T follicular helper cell (primary cell): ENCODE measurements at places on chromosomes 7 and 10.

DNA sequence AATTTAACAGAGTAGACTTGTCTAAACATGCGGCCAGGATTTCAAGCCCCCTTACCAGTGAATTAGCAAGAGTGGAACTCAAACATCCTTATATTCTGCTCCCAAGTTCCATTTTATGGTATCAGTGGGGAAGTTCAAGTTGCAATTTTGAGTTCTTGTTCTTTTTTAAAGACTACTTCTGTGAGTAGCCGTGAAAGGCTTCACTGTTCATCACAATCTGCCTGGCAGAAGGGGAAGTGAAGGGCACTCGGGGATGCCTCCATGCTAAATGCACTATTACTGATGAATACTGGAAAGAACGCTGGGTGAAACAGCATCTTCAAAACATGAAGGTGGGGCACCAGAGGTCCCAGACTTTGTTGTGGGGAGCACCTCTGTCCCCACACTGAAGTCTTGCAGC lies 22.4 kb upstream of the FGL2 start:
- no peak for DNase-seq

GRCh38 chr7:123431075-123431614 lies 103.2 kb downstream of the IQUB start:
- DNase-seq, result no peak

DNA sequence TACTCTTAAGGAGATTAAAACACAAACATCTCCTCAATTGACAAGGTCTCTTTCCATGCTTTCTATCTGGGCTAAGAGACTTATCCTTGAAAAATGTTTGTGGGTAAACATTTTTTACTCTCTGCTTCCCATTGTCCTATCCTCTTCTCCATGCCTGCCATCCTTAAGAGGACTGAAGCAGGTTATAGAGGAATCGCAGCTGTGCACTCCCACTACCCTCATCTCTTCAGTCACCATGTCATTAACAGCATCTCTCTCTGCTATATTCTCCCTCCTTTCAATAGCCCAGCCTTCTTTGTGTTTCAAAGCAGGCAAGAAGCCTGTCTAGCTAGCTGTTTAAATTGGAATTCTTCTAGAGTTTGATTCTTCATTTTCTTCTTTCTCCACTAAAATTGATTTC lies 22.6 kb downstream of the COL1A2 start:
- no peak for DNase-seq

GRCh38 chr7:84975586-84976185 lies 211.2 kb downstream of the SEMA3D start:
- no peak for DNase-seq

- DNase-seq, result no peak
Measured at GRCh38 chr10:124649214-124649613, 95.0 kb downstream of the FAM53B start.

DNA sequence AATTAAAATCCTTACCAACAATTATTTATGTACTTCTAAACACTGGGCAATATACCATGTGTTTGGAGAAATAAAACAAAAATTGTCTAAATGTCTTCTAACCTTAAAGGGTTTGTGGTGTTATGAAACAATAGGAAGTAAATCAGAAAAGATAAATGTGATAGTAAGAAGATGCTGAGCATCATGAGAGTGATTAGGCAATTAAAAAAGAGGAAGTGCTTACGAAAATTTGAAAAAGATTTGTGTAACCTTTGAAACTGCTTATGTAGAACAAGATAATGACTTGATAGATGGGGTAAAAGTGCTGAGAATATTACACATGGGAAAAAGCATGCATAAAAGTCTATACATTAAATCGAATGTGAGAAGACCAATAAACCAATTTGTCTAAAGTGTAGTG lies 573.4 kb upstream of the CNTNAP2 start:
- no peak for DNase-seq

DNA sequence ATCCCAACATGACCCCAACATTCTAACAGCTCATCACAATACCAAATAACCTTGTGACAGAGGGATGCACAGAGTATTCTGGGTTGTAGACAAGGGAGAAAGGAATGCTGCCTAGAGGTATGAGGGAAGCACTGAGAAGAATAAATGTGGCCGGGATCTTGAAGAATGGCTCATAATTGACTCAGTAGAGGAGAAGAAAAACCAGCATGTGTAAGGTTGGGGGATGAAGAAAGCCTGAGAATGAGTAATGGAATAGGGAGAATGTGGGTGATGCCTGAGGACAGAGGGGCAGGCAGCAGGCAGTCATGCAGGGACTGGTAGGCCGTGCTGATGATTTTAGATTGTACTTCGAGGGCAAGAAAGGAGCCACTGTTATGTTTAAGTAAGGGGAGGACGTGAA lies 75.4 kb upstream of the ELMO1 start:
- no peak for DNase-seq

DNA sequence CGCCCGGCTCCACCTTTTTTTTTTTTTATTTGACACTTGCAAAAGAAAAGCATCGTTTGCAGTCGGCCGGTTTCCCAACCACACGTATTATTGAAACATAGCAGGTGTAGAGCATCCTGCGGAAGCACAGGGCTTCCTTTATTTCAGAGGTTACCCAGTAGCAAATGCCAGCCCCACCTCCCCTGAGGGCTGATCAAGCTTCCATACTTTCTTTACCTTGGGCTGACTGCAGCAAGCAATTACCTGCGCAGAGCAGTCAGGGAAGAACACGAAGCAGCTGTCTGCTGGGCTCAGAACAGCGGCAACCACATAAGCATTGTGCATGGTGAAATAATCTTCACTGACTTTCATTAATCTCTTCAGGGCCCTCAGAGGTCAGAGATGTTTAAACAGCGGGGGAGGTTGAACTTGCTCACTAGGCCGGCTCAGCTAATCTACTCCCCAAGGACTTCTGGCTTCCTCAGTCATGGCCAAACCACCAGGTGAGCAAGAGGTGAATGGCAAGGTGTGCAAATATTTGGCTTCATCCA lies 784.7 kb upstream of the AUTS2 start:
- DNase-seq, result no peak

DNA sequence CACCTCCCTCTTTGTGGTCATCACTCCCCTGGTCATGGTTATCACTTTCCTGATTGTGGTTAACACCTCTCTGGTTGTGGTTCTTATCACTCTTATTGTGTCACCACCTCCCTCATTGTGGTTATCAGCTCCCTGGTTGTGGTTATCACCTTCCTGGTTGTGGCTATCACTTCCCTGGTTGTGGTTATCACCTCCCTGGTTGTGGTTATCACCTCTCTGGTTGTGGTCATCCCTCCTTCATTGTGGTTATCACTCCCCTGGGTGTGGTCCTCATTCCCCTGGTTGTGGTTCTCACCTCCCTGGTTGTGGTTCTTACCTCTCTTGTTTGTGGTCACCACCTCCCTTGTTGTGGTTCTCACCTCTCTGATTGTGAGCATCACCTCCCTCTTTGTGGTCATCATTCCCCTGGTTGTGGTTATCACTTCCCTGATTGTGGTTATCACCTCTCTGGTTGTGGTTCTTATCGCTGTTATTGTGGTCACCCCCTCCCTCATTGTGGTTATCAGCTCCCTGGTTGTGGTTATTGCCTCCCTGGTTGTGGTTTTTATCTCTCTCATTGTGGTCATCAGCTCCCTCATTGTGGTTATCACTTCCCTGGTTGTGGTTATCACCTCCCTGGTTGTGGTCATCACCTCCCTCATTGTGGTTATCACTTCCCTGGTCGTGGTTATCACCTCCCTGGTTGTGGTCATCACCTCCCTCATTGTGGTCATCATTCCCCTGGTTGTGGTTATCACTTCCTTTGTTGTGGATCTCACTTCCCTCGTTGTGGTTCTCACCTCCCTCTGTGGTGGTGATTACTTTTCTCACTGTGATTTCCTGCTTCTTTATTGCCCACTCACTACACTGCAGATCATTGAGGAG lies 106.7 kb downstream of the GPR26 start:
- DNase-seq, result no peak

DNA sequence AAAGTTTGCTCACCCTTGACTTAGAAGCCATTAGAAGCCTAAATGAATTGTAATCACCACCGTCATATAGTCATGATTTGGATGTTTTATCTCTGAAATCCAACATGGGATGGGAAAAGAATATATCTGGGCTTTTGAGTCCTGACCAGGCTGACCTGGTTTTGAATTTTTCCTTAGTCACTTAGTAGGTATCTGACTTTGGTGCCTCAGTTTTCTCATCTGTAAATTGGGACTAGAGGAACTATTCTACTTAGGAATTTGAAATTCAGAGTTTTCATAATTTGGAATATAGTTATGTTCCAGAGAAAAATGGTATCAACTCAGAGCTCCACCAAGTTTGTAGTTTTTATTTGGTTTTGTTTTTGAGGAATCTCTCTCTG lies 40.9 kb downstream of the SHOC2 start:
- DNase-seq, result no peak

DNA sequence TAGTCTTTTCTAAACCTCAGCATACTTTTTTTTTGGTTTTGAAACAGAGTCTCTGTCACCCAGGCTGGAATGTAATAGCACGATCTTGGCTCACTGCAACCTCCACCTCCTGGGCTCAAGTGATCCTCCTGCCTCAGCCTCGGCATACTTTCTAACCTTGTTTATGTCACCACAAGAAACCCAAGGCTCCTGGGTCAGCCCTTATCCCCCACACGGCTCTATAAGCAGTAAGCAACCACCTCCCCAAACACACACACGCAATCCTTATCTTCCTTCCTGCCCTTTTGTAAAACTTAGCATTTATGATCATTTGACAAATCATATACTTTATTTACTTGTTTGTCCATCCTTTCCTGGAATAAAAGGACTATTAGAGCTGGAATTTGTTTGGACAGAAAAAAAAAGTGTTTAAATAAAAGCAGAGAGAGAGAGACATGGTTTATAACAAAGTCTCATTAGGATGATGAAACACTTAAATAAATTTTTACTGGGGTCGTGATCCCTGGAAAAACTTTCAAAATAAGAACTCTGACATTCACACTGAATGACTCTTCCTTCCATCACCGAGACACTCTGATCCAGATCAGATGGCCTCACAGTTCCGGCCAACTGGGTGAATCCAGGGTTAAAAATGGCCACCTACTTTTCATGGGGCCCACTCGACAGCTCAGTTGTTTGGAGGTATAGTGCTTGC lies 72.7 kb upstream of the PIK3CG start:
- DNase-seq, result no peak

DNA sequence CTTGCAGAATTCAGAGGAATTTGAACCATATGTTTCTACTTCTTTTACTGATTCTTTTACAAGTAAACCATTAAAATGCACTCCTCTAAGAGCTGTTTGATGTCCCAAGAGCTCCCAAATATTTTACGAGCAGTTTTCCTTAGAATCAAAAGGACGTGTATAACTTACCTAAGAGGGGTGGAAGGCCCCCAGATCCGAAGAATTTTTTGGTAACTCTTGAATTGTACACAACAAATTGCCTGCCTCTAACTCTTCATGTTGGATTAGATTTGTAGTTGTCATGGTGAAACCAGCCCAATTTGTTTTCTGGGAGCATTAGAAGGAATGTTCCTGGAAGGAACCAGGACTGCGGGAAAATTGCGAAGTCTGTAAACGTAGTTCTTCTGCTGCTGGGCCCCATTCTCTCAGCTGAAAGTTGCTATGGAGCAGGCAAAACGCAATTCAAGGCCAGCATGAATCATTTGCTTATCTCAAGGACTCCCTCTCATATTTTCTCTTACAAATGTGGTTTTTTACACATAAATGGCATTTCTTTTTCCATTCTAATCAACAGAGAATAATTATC lies 124.8 kb upstream of the TMEM72 start:
- no peak for DNase-seq

- DNase-seq, result no peak
Measured at GRCh38 chr7:107833684-107834106, 30.7 kb upstream of the SLC26A3 start.
